ENCODE measurements at places on chromosomes 5 and 9.

DNA sequence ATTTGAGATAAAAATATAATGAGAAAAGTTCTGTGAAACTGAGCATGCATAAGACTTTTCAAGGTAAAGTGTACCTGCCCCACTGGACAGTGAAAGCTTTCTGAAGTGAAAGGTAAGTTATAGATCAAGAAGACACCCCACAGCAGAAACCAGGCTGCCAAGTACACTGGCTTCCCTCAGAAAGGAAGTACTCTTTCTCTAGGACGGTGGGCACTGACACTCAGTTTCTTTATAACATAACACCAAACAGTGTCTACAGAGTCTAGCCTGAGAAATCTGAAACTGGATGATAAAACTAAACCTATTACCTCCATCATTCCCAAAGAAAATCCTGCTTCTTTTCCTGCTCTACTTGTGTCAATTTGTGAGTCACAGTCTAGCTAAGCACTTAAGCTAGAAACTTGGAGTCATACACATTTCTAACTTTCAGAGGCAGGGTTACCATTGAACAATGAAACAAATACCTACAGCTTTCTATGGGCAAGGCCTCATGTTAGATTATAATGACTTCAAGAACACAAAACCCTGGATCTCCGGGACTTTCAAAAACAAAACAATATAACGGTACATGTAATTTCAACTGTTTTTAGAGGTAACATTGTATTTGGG lies 136.7 kb downstream of the CPLANE1 start:
- DNase-seq, result no peak

GRCh38 chr9:124784509-124784908 lies 7.6 kb downstream of the OLFML2A start:
- DNase-seq, result no peak

DNA sequence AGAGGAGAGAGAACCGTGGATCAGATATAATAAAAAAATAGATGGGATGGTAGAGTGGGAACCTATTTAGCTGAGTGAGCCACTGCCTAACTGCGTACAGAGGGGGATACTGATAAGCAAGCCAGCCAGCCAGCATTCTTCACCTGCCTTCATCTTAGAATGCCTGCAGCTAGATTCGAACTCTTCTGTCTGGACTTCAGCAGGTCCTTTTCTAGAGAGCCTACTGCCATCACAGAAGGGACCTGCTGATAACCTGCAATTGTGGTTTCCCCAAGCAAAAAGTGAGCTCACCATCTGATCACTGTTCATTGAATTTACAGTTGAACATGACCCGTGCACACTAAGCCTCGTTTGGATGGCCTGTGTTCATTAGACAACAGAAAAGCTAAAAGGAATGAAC lies 109.4 kb downstream of the CDC42SE2 start:
- no peak for DNase-seq

DNA sequence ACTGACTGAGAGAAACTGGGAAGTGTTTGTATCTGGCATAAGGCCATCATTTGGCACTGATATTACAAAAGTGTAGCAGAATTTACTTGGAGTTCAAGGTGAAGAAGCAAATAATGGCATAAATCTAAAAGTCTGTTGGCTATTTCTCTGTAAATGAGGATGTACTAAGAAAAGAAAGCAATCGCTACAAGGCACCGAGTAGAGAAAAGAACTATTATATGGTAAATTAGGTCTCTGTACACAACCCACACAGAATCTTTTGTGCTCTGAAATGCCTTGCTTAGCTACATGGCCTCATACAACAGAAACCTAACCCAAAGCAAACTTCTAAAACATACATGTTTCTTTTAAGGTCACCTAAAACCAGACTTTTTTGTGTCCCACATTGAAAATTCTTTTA lies 290.1 kb upstream of the WWC1 start:
- DNase-seq, result no peak

- DNase-seq, result no peak
Observed at GRCh38 chr5:25119650-25120049, 474.9 kb upstream of the CDH10 start.

GRCh38 chr9:5718296-5719032 lies 89.6 kb downstream of the RIC1 start:
- no peak for DNase-seq

GRCh38 chr5:177438468-177438867 lies 8.1 kb upstream of the PRR7 start:
- DNase-seq, result no peak

DNA sequence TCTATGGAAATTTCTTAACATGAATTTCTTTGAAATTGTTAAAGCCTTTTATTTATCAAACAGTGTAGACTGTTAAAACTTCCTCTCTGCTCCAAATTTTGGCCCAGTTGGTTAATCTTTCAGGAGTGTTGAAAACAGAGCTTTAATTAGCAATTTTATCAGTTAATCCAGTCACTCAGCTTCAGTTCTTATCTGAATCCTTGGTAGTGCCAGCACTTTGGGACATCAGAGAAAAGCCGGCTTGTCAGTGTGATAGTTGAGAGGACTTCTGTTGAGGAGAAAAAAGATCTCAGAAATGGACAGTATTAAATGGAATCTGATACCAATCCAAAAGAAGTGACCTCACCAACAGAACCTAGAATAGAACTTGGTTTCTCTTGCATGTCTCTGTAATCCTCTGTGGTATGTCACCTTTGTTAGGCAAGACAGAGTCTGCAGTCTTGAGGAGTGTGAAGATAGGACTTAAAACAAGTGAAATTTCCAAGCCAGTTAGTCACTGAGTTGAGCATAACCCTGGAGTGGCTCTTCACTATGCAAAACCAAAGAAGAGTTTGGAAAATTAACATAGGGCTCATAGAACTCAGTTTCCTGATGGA lies 251.8 kb downstream of the NNT start:
- no peak for DNase-seq

DNA sequence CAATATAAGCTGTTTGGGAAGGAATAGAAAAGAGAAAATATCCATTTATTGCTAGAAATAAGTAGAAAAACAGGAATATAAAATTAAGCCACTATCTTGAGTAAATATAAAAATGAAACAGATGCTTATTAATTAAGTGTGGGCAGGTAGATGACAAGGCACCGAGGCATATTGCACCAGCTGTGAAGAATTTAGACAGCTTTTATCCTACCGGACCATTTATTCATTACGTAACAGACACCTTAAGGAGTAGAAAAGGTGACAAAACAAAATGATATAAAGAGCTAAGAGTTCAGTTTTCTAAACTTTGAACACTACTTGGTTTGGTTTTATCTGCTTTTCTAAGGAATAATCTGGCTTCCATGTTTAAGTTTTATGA lies 404.1 kb downstream of the PTPRD start:
- DNase-seq, result no peak

DNA sequence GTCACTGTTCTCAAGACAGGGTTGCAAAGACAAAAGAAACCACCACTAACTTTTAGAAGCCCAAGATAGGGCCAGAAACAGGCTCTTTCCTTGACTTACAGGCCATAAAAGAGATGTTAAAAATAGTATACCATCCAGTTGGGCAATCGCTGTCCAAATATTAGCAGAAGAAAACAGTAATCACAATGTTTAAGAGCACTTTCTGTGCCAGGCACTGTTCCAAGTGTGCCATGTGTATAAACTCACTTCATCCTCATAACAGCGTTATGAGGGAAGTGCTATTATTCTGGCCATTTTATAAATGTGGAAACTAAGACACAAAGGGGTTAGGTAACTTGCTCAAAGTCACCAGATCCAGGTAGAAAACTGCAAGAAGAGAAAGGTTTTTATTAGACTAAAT lies 111.7 kb downstream of the KCNN2 start:
- no peak for DNase-seq

DNA sequence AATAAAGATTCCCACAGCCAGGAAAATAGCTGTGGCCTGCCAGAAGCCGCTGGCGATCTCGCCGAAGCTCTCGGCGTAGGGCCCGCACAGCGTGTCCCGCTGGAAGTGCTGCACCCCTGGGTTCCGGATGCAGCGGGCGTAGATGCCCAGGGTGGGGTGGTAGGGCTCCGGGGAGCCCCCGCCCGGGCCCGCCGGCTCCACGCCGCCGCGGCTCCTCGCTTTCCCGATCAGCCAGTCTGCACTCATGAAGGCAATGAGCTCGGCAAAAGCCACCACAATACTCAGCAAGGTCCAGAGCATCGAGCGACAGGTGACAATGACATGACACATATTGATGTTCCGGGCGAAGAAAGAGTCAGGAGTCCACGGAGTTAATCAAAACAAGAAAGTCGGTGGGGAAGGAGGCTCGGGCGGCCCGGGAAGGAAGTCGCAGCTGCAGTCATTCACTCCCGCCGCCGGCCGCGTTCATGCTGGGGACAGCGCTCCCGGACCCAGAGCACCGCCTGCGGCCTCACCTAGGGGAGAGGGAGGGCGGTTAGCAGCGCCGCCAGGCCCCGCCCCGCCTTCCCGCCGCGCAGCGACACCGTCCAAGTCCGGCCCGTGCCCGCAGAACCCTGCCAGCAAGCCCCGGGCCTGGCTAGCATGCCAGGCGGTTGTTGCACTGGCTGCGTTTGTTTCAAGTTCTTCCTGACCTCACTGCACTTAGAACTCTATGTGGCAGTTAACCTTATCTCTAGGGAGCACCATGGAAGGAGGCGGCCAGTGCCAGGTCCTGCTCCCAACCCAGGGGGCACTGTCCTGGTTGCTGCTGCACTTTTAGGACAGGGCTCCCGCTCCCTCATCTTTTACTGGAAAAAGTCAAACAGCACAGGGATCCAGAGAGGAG lies 138.4 kb downstream of the LHFPL2 start:
- DNase-seq, result no peak

- no peak for DNase-seq
Observed at GRCh38 chr5:144169904-144170275, 569 bp downstream of the YIPF5 start.

GRCh38 chr5:180080486-180081280 lies 9.1 kb upstream of the RNF130 start:
- DNase-seq, result no peak

GRCh38 chr5:171080186-171080938 lies 218.5 kb downstream of the RANBP17 start:
- no peak for DNase-seq

All from fibroblast of the conjunctiva (primary cell).